Stimulated activated CD8-positive, alpha-beta memory T cell treated with anti-CD3 and anti-CD28 coated beads, Interleukin-2, amount 100 ng/mL, for 1 hour (primary cell): ENCODE measurements at places on chromosomes 2 and 18.

GRCh38 chr2:230671117-230671516 lies 41.5 kb upstream of the CAB39 start:
- DNase-seq, result no peak

- DNase-seq, result no peak
These were observed 423.3 kb downstream of the MTX2 start for GRCh38 chr2:176692533-176692932.

DNA sequence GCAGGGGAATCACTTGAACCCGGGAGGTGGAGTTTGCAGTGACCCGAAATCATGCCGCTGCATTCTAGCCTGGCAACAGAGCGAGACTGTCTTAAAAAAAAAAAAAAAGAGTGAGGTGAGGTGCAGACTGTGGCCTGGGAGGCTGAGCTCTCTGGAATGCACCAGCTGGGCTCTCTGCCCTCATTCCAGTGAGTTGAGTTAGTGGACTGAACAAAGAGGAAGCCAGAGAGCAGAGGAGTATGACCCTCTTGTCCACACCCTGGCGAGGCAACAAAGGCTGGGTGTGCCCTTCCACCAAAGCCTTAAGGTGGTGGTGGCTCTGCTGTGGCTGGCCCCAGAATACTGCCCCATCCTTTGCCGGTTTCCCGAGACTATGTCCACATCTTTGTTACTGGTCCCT lies 71.3 kb upstream of the ACKR3 start:
- DNase-seq, result no peak

DNA sequence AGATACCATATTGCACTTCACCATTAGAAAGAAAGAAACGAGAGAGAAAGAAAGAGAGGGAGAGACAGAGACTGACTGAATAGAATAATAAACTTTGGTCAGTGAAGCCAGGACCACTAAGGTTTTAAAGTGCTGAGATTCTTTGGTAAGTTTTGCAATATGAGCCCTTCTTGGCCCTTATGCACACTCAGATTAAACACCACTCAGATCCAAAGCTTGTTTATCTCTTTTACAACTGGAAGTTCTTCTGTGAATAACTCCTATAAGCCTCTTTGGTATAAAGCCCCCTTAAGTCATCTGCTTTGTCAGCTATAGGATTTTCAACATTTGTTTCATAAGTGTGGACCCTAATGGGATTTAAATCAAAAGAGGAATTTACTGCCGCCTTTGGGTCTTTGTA lies 40.8 kb downstream of the PID1 start:
- DNase-seq, result no peak

GRCh38 chr18:68466672-68467071 lies 248.2 kb downstream of the TMX3 start:
- DNase-seq, result no peak

GRCh38 chr2:129673847-129674711 lies 305.4 kb upstream of the RAB6C start:
- DNase-seq, result no peak
